Cortex of kidney (tissue), 1 donor: ENCODE measurements at places on chromosomes 7 and 10.

GRCh38 chr7:123231021-123232000 lies 31.5 kb upstream of the SLC13A1 start:
- no peak for DNase-seq

DNA sequence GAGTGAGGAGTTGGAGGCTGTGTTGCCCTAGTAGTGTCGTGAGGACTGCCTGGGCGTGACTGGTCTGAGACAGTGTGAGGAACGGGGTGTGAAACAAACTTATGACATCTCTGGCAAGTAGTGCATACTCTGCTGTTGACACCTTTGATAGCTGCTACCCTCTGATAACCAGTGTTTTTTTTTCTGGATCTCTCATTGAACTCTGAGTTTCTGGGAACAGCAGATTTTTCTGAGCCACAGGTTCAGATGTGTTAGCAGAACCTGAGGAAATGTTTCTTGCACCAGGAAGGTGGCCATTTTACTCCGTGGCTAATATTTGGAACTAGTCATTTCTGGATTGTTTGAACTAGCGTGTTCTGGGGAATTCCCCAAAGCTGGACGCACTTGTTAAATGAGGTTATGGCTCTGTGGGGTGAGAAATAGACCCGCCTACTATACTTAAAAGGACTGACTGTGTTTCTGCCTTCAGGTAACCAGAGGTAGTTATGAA lies 52.9 kb downstream of the AUTS2 start:
- no peak for DNase-seq

DNA sequence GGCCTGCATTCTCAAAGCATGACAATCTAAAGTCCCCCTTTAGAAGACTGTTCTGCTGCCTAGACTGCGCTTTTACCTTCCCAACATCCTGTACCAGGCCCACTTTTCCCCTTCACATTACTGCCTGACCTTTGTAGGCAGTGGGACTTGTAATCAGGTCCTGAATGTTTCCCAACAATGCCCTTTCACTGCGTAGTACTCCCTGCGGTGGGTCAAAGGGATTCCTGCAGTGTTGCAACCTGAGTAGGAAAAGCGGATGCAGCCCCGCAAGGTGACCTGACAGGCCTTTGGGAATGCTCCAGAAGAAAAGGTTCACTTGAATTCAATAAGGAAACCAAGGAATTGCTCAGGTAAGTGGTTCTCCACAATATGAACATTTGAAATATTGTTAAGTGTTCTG lies 4.9 kb upstream of the TCAF1 start:
- no peak for DNase-seq

GRCh38 chr10:102814453-102814871 lies 22.8 kb downstream of the CYP17A1 start:
- DNase-seq: no peak

DNA sequence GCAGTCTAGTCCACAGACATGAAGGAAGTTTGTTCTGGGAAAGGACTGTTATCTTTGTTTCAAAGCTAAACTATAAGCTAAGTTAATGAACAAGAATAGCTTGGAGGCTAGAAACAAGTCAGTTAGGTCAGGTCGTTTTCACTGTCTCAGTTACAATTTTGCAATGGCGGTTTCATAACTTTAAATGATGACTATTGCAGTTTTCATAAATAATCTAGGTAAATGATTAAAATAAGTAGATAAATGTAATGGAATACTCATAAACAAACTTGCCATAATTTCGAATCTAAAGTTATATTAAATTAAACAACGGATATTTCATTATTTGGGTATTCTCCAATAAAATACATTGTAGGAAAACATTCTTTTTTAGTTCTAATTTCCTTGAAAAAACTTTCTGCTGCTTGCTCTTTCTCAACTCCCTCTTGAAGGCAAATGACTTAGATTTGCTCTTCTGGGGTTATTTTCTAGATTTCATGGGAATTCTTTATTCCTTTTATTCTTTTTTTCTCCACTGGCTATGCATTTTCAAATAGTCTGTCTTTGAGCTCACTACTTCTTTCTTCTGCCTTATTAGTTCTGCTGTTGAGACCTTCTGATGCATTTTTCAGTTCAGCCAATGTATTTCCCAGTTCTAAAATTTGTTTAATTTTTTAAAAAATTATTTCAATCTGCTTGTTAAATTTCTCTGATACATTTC lies 103.8 kb upstream of the APBB1IP start:
- no peak for DNase-seq

DNA sequence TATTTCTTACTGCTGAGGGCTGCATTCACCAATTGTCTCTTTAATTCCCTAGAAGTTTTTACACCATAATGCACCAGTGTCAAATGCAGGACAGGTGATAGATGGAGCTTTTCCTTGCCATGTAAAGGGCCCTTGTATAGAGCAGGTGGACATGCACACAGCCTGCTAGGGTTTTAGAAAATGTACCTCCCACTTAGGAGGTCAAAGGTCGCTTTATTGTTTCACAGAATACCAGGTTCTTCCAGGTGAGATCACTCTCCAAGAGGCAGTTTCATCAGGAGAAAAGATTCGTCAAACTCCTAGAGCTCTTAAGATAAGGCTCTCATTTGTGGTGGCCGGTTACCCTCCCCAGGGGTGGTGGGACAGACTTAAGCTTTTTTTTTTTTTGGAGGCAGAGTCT lies 215.8 kb downstream of the PHTF2 start:
- DNase-seq: no peak

GRCh38 chr10:87734987-87735827 lies 75.5 kb downstream of the PAPSS2 start:
- DNase-seq: no peak

- no peak for DNase-seq
Observed at GRCh38 chr10:62456611-62457101, 82.5 kb downstream of the ZNF365 start.

DNA sequence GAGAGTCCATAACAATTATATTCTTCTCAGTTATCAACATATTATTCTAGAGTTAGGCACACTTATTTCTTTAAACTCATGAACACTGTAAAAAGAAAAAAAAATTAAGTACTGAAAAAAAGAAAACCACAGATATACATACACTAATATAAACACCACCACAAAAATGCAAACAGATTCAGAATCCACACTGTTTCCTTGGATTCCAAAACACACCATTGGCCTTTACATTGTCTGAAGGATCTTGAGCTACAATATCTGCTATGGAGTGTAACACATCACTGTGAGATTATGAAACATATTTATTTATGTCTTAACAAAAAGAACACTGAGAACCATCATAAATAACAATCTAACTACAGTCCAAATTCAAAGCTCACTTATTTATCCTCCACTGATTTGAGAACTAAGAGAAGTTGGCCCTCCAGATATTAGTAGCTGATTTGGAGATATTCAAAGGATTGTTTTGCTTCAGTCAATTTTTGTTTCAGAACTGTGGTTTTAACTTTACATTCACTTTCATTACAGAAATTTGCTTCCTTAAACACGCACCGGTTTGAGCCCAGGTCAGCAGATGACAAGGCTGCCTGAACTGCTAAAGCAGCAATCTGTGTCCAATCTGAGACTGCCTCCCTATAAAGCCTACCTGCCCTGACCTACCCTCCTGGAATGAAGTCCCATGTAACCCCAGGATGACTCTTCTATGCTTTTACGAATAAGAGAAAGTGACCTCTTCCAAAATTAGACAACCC lies 47.0 kb upstream of the CDK1 start:
- no peak for DNase-seq

DNA sequence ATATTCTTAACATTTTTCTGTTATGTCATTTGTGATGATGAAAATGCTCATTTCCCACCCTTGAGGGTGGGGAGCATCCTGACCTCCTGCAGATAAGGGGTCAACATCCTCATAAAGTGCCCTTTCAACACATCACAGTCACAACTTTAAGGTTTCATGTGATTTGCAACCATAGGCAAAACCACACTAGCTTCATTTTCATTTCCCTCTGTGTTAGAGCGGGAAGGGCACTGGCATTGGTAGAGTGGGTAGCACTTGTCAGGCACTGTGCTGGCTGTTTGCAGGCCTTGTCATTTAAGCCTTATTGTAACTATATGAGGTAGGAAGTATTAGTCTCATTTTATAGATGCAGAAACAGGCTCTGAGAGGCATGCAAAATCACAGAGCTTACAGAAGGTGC lies 39.8 kb downstream of the PSMC2 start:
- no peak for DNase-seq

DNA sequence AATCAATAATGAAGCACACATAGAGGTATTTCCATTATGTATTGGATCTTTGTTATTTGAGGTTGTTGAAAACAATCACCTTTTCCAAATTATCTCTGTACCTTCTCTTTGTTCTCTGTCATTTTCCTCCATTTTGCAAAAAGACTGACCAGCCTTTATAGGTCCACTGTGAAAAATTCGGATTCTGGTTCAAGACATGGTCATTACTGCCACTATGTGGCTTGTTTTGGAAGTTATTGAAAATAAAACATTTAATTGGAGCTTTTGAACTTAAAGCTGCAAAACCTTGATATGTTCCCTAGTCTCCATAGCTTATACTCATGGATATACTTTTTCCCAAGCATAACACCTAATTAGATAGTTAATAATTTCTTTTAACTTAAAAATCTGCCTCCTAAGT lies 1094.4 kb downstream of the NRG3 start:
- DNase-seq: no peak

DNA sequence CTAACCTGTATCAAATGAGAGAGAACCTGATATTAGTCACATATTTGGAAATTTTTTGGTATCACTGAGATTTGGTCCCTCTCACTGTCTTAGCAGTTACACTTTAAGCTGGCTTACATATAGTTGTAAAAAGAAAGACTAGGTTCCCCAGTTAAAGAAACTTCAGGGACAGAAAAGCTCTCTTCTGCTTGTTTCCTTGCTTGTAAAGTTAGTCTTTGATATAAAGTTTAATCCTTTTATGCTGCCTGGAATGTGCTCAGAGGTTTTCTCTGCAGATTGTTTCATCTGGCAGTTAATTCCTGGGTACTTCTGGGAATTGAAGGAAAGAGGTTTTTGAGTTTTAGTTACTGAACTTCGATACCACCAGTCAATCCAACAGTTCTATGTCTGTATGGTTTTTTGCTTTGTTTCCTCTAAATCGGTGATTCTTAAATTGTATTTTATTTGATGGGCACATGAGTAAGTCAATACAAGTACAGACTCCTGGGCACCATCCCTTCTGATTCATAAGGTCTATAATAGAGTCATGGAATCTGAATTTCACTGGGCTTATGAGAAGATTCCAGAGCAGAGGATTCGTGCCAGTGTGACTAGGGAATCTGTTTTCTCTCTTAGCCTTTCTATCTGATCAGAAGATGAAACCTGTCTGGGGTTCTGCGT lies 1080.9 kb upstream of the C7orf33 start:
- no peak for DNase-seq

GRCh38 chr7:121547544-121548092 lies 151.5 kb upstream of the FAM3C start:
- no peak for DNase-seq

- no peak for DNase-seq
Observed at GRCh38 chr7:118759921-118760320, 535.4 kb downstream of the ANKRD7 start.

GRCh38 chr10:49141541-49142332 lies 7.9 kb upstream of the FAM170B start:
- no peak for DNase-seq

DNA sequence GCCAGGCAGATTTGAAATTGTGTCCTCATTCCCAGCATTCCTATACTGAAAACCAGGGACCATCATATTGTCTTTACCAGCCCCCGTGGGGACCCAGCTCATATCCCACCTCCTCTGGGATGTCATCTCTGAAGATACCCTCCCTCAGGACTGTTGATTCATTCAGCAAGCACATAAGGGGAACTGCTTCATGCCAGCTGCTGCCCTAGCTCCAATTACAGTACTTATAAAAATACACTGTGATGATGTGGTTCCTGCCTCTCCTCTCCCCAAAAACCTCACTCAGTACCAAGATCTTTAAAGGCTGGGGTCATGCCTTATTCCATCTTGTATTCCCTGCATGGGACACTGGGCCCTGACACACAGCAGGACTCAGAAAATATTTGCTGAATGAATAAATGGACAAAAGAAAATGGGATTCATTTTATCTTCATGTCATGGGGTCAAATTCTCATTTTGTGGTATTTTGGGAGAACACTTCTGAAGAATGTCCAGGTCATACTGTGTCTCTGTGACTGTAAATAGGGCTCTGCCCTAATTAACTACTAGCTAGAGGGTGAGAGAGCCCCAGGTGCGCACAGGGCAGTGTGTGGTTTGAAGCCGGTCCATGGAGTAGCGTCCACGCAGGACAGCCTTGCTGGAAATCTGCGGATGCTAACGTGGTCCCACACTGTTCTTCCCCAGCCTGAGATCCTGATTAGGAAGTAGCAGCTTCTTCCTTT lies 29.0 kb upstream of the DAGLB start:
- DNase-seq: no peak

DNA sequence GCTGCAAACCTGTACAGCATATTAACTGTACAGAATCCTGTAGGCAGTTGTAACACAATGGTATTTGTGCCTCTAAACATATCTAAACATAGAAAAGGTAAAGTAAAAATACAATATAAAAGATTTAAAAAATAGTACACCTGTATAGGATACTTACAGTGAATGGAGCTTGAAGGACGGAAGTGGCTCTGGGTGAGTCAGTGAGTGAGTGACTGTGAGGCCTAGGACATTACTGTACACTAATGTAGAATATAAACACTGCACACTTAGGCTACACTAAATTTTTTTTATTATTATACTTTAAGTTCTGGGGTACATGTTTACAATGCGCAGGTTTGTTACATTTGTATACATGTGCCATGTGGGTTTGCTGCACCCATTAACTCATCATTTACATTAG lies 97.3 kb upstream of the STK17A start:
- no peak for DNase-seq

- DNase-seq: no peak
Observed at GRCh38 chr7:104779888-104780287, 234.1 kb upstream of the KMT2E start.

- no peak for DNase-seq
Observed at GRCh38 chr7:33642312-33642711, 263.0 kb upstream of the BMPER start.

DNA sequence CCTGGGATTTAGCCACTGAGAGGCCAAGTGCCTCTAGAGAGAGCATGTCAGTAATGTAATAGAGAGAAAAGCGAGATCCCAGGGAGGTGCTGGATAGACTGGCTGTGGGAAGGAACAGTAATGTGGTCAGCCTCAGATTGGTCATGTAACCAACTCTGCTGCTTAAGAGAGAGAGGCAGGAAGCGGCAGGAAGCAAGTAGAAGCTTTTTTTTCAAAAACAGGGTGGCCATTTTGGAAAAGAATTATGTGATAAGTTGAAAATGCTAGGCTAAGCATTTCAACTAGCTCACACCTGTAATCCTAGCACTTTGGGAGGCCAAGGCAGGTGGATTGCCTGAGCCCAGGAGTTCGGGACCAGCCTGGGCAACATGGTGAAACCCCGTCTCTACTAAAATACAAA lies 3.7 kb upstream of the PCOLCE start:
- no peak for DNase-seq

GRCh38 chr7:11804621-11805020 lies 27.4 kb downstream of the THSD7A start:
- no peak for DNase-seq

DNA sequence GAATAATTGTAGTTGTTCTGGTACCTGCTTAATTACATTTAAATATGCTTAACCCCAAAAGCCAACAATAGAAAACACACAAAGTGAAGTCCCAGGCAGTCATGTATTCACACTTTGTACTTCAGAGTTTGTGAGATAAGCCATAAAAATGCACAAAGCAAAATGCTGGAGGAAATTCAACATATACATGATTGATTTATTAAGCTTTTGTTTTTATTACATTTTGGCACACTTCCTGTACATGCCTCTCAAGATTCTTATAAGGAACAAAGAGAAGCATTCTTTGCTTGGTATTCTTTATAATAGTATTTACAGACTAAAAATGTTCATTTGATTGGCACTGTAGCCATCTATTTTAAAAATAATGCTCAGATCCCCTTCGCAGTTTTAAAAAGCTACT lies 107.7 kb upstream of the ANK3 start:
- no peak for DNase-seq

GRCh38 chr10:6045314-6045848 lies 16.8 kb downstream of the IL2RA start:
- no peak for DNase-seq
